RPMI7951 (cell line): ENCODE measurements at places on chromosomes 5 and 9. TPM values are rescaled to one million over a fixed set of nuclear protein-coding genes. Genes with fewer than 3 reads are reported as not detected.
A peak's percentile ranks its signal among the peaks of the same experiment; 100 is the strongest.

DNA sequence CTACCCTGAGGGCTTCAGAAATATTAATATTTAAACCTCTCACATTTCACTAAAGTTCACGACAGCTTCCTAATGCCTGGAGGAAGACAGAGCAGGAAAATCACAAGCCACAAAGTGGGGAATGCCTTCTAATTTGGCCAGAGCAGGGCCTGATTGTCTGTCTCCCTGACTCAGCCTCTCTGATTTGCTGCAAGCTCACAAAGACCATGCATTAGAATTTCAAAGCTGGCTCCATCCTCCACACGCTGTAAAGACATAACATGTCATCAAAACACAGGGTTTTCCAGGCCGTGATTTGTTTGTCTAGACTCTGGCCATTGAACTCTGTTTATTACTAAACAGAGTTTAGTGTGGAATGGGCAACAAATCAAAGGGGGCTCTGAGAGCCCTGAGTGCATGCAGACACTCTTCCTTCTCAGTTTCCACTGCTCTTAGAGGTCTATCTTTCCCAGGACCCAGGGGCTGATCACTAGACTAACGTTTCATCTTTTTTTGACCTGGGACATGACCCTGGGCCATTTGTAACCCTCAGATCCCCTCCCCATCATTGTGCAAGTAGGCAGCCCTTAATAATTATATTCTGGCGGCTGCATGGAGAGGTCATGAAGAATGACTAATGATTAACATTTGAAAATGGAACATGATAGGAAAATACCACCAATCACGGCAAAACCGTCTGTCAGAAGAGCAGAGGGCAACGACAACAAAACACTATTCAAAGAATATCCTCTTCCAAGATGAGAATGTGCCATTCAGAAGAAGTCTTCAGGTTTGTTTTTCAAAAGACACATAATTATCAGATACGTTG is 140.2 kb downstream of the ENC1 start:
- DNase-seq, result peak; percentile 15

The MAP3K1 gene
- total RNA-seq, result 12.1 and 14.2 TPM in 2 replicates

The NRG2 gene
- total RNA-seq, result 1.7 and 1.9 TPM in 2 replicates

The SLC6A3 gene
- total RNA-seq, result not detected in 2 replicates

- peak; percentile 52 for DNase-seq
Measured at GRCh38 chr5:66595756-66596635, at the start of gene MAST4. TSS of gene MAST4 (plus strand) at chr5:66596393. CDS start at chr5:66596656, 263 bp downstream.

GRCh38 chr5:150286820-150287219 is 2.8 kb downstream of the CAMK2A start:
- DNase-seq, result no peak

DNA sequence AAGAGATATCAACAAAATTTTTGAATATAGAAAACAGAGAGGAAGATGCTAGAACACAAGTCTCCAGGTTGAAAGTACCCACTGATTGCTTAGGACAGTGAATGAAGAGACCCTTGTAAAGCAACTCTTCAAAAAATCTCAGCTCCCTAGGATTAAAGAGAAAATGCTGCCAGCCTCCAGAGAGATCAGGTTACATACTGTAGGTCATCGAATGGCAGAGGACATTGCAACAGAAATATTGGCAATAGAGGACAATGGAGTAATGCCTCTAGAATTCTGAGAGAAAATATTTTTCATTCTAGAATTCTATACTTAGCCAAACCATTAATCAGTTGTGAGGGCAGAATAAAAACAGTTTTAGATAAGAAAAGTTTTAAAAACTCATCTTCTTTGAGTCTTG is 43.1 kb upstream of the ELL2 start:
- DNase-seq, result no peak

DNA sequence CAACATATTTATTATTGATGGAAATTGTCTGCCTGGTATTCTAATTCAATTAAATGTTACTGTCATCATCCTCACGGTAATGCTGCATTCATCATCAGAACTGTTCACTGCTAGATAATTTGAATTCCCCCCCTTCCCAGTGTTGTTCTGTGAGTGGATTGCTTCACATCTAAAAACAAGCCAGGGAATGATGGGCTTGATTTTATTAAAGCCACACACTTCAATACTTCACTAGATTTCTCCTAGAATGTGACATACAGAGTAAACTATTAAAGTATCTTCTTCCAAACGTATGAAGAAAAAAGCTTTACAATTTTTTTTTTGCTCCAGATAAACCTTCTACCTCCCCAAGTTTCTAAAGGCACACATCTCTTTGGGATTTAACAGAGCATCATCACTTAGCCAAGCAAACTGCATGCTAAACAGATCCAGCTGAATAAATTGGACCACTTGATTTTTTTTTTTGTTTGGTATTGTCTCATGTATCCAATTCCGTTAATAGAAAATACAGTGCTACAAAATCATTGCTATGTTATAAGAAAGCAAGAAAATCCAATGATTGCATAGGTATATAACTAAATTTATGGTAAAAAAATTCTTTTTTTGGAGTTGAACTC is 692.4 kb downstream of the MTRR start:
- no peak for DNase-seq

DNA sequence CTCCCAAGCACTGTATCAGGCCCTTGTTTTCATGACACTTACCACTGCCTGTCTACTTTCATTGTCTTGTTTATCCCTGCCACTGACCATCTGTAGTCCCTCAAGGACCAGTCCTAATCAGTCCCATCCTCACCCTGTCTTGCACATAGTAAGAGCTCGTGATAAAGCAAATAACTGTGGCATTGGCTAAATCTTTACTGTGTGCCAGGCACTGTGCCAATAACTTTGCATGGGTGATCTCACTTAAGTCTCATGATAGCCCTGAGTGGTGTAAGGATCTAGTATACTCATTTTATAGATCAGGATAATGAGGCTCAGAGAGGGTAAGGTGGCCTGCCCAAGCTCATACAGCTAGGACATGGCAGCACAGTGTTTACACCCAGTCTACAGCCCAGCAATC is 5.6 kb downstream of the CDX1 start:
- DNase-seq, result no peak

DNA sequence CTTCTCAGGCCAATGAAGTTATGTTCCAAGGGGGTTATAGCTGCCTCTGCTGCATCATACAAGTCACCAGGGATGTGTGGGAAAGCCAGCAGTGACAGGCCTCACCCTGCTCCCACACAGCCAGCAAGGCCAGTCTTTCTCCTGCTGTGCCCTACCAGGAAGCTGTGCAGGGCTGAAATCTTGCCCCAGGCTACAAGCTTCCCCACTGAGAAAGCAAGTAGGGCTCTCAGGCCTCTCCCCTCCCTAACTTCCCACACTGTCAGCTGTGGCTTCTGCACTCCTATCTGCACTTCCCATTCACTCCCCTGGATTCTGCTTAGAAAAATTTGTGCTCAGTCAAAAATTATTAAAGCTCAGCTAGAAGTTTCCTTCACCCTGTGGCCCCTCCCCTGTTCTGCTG is 611.2 kb upstream of the ZNF608 start:
- DNase-seq, result peak; percentile 73

DNA sequence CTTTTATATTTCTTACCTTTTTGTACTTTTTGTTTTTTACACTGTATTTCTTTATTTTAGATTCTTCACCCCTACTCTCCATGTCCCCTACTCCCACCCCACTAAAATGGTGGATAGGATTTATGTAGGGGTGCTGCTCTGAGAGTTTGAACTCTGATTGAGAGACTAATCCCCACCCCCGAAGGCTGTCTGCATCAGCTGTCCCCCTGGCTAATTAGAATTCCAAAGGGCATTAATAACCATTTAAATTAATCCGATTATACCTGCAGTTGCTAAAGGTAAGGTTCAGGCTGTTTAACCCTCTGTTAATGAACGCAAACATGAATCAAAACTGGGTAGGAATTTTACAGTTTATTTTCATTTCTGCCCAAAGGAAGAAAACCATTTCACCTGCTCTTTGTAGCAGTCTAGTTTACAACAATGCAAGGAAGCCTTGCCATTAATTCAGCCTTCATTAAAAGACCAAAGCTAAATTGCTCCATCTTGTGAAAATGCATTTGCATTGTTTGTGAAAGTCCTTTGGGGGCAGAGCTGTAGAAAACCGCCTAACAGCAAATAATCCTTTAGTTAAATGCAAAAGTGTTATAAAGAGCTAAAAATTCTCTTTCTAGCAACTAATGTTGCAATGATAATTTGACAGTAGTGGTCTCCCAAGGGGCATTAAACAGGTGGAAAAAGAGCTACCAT is 71.2 kb downstream of the ZCCHC7 start:
- no peak for DNase-seq

DNA sequence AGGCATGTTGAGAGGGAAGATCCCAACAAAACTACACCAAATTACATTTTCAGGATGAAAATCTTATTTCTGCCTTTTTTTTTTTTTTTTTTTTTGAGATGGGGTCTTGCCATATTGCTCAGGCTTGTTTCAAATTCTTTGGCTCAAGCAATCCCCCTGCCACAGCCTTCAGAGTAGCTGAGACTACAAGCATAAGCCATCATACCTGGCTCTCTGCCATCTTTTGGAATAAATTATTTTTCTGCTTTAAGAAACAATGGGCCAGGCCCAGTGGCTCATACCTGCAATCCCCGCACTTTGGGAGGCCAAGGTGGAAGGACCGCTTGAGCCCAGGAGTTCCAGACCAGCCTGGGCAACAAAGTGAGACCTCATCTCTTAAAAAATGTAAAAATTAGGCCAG is 14.3 kb downstream of the AFF4 start:
- DNase-seq, result no peak

DNA sequence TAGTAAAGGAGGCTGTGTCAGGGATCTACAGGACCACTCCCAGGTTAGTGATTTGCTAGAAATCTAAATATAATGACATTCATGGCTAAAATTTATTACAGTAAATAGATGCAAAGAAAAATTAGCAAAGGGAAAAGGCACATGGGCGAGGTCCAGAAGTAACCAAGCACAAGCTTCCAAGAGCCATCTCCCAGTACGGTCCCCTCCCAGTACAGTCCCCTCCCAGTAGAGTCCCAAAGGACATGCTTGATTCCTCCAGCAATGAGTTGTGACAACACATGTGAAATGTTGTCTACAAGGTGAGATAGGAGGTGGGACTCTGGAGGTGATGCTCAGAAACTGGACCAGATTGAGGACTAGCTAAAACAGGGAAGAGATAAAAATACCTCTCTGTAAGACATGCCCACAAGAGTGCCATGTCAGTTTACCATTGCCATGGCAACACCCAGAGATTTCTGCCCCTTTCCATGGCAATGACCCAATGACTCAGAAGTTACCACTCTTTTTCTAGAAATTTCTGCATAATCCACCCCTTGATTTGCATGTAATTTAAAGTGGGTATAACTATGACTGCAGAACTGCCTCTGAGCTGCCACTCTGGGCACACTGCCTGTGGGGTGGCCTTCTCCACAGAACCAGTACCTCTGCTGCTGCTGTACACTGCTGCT is 27.9 kb upstream of the CEMIP2 start:
- no peak for DNase-seq

DNA sequence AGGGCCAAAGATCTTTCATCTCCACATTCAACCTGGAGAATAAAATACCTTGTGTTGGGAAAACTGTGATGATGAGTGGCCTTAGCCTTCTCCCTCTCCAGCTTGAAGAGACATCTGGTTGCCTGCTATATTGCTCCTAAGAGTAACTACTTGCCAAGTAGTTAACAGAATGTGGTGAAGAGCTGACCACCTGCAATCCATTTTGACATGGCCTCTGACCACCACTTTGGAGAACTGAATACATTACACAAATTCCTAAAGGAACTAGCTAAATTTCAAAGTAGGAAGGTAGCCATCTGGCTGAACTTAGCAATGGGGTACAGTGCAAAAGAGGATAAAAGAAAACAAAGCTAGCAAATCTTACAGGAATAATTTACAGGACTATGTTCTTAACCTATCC is 7.2 kb downstream of the TBCA start:
- DNase-seq, result peak; percentile 14

- peak; percentile 6 for DNase-seq
Measured at GRCh38 chr5:140181002-140181483, 6.1 kb downstream of the CYSTM1 start.
